Sigmoid colon (tissue), 7 donors: ENCODE measurements at places on chromosomes 7 and 10.

DNA sequence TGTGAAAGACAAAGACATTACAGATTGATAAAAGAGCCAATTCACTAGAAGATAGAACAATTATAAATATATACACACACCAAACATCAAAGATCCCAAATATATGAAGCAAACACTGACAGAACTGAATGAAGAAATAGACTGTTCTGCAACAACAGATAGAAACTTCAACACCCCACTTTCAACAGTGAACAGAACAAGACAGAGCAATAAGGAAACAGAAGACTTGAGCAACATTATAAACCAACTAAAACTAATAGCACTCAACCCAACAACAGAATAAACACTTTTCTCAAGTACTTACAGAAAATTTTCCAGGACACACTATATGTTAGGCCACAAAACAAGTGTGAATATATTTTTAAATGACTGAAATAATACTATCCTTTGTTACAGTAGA lies 10.9 kb downstream of the CDCA7L start:
- no peak for DNase-seq

- no peak for DNase-seq
Observed at GRCh38 chr7:7992506-7992905, 23.9 kb downstream of the GLCCI1 start.

- no peak for DNase-seq
Observed at GRCh38 chr7:92797693-92798092, 38.7 kb downstream of the CDK6 start.

GRCh38 chr7:2529161-2530070 lies 9.8 kb downstream of the LFNG start:
- peak; percentile 88 for DNase-seq

DNA sequence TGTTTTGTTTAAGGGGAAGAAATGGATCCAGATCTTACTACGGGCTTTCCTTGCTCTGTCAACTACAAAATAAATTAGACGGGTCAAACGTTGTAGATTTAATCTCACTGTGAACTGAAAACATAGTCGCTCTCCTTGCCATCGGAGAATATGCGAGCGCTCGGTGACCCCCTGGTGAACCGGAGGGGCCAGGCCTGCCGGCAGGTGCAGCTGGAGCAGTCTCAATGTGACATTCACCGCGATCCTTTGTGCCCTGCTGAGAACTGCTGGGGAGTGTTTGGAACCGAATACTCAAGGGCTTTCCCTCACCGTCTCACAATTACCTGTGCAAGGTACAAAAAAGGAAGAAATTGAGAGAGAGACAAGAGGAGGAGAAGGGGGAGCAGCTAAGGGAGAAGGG lies 174.1 kb upstream of the GPR26 start:
- DNase-seq, result no peak

DNA sequence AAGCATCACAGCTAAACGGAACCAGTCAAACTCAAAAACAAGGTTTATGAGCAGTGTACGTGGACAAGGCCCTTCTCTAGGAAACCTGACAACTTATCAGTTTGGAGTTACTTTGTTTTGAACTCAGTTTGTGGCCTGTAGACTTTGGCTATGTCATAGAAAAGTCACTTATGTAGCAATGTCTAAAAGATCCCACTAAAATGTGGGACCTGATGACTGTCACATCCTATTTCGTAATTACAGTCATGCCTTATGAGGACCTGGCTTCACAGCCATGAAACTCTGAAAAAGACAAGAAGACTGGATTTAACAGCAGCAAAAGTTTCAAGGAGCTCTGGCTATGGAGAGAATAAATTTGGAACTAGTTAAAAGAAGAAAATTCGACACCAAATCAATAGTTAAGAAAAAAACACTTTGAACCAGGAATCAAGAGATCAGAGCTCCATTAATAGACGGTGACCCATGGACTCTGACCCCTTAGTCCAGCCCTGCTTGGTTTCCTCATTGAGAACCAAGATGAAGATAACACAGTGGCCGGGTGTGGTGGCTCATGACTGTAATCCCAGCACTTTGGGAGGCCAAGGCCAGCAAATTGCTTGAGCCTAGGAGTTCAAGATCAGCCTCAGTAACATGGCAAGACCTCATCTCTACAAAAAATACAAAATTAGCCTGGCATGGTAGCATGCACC lies 204.3 kb downstream of the SFMBT2 start:
- DNase-seq, result no peak
